EL (cell line): ENCODE measurements at places on chromosomes 4 and X.

GRCh38 chr4:185600801-185601434 lies 65.6 kb upstream of the PDLIM3 start:
- DNase-seq, result no peak

GRCh38 chrX:74065831-74066390 lies 238.1 kb upstream of the ZCCHC13 start:
- DNase-seq, result no peak

GRCh38 chr4:159564615-159565014 lies 461.7 kb downstream of the RAPGEF2 start:
- DNase-seq, result no peak

DNA sequence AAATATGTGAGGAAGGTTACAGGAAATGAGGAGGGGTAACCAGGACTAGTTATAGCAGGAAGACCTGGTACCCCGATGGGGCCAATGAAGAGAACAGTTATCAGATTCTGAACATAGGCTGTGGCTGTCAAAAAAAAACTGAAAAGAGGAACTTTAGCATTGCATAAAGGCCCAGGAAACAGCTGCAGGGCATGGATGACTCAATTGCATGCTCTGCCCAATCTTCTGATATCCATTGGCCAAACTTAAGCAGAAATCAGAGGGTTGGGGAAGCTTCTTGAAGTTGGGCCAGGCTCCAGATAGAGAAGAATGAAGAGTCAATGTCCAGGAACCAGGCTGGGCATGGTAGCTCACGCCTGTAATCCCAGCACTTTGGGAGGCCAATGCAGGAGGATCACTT lies 1222.4 kb upstream of the PRKX start:
- no peak for DNase-seq

DNA sequence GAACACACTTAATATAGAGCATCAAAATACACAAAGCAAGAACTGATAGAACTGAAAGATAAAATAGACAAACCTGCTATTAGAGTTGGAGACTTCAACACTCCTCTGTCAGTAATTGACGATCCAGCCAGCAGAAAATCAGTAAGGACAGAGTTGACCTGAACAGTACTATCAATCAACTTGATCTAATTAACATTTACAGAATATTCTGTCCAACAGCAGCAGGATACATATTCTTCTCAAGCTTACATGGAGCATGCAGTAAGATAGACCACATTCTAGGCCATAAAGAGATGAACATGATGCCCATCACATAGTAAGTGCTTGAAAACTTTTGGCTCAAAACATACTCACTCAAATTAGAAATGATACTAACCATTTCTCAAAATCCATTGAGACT lies 196.7 kb upstream of the KLF3 start:
- DNase-seq, result no peak

DNA sequence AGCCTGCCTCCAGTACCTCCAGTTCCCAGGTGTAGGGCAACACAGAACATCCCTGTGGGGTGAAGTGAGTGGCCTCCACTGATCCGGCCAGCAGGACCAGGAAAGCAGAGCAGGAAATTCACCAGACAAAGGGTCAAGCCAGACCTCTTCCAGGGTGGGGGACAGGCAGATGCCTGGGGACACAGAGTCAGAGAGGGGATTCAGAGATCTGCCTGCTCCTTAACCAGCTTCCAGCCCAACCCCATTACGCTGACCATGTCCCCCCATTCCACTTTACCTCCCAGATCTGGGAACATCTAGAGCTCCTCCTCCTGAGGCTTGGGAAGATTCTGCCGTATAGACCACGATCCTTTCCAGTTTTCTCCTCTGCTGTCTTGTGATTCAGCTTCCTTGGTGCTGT lies 72.9 kb upstream of the MTM1 start:
- DNase-seq, result no peak

DNA sequence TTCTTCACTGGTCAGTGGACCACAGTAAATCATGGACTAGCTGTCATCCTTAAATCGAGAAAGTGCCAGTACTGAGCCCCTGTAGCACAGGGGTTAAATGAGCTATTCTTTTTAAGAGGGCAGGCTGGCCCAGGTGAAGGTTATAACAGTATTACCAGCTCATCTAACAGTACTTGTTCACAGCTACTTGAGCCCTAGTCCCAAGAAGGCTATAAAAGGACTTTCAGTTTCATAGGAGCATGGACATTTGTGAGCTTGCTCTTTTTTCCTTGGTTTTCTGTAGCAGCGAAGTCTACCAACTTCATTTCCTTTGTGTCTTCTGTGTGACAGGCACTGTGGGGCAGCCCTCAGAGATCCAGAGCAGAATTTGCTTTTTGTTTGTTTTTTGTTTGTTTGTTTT lies 61.0 kb downstream of the ARX start:
- no peak for DNase-seq

DNA sequence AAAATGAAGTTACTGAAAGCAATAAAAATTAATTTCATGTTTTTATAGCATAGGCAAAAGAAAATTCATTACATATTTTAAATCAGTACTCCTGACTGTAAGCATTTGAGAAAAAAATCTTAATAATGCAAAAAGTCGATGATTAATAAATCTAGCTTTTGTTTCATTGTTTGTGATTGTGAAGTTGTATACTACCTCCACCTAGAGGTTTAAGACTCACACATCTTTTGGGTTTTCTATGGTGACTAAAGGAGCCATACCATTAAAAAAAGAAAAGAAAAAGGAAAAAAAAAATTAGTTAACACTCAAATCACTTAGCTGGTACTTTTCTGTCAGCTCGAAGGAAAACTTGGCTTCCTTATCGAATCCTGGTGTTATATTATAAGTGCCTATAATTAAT lies 2.0 kb downstream of the GABRA2 start:
- DNase-seq, result no peak

DNA sequence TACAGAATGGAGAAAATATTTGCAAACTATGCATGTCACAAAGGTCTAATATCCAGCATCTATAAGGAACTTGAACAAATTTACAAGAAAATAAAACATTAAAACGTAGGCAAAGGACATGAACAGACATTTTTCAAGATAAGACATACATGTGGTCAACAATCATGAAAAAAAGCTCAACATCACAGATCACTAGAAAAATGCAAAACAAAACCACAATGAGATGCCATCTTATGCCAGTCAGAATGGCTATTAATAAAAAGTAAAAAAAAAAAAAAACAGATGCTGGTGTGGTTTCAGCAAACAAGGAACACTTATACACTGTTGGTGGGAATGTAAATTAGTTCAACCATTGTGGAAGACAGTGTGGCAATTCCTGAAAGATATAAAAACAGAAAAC lies 75.8 kb upstream of the IL13RA2 start:
- DNase-seq, result peak; percentile 1

DNA sequence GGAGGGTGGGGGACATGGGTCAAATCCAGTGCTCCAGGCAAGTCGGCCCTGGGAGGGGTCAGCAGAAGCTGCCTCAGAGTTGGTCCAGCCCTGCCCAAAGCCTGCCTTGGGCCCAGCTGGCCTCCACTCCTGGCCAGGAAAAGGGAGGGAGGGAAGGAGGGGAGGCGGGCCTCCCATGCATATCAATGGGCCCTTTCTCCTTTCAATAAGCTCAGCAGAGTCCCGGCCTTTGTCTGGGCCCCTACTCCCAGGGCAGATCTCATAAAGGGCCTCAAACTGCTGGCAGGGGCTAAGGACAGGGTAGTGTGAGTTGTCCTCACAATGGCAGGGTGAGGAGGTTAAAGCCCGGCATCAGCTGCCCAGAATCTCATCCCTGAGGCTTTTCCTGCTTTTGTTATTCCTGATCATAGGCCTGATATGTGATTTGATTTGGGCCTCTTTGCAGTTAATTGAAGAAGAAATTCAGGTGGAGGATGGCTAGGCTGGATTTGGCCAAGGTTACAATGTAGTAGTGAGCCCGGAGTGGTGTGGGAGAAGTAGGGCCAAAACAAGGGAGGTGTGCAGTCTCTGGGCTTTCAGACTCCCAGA lies 121.1 kb upstream of the ATP6AP2 start:
- DNase-seq, result no peak

- no peak for DNase-seq
These were observed 300.7 kb downstream of the USP46 start for GRCh38 chr4:52358366-52358765.

DNA sequence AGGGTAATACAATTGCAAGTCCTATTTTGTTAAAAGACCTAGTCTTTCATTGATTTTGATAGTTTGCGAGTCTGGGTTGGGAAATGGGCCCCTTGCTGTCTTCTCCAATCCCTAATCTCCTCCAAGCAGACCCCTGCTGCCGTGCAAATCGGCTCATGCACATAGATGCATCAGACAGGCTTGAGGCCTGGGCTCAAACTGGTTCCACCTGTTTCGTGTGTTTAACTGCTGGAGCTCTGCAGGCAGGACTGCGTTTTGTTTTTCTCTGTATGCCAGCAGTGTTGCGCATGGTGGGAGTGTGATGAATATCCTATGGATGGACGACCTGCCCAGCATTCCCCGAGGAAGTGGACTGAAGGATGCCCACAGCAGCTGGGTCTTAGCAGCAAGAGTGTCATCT lies 133.9 kb downstream of the PDGFRA start:
- DNase-seq, result no peak

DNA sequence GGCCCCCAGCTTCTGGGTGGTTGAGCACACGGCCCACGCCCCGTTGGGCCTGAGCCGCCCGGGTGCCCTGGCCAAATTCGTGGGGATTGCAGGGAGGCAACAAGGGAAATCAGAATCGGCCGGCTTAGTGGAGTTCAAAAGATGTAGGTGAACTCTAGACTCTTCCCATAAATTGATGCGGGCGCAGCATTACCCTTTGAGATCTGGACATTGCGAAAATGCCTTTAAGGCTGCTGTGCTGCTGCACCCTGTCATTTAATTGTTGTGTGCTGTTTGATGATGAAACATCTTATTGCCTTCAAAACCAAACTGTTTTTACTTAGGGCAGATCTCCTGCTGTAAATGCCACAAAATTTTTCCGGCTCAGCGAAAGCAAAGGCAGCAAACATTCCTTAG lies 409 bp upstream of the MPP1 start:
- DNase-seq, result no peak

GRCh38 chr4:168334053-168334452 lies 15.5 kb upstream of the DDX60 start:
- DNase-seq, result no peak

DNA sequence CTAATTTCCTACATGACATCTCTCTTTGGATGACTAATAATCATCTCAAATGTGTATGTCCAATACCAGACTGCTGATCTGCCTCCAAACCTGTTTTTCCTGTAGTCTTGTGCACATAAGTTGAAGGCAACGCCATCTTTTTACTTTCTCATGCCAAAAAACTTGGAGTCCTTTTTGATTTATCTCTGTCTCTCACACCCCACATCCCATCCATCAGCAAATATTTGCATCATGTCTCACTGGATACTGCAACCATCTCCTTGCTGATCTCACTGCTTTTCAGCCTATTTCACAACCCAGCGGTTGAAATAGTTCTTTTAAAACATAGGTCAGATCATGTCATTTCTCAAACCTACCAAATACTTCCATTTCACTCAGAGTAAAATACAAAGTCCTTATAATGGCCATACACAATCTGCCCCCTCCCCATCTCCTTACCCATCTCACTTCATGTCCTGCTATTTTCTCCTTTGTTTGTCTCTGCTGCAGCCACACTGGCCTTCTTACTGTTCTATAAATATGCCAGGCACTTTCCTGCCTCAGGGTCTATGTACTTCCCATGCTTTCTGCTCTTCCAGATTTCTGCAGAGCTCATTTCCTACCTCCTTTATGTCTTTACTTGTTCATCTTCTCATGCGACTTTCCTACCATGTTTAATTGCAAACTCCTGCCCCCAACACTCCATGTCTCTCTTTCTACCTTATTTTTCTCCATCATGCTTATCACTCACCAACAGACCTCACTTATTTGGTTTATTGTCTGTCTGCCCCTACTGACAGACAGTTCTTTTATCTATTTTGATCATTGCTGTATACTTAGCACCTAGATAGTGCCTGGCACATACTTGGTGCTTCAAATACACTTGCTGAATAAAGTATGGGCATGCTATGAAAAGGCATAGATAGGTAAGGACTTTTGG lies 98.8 kb downstream of the ANXA3 start:
- peak; percentile 91 for DNase-seq

DNA sequence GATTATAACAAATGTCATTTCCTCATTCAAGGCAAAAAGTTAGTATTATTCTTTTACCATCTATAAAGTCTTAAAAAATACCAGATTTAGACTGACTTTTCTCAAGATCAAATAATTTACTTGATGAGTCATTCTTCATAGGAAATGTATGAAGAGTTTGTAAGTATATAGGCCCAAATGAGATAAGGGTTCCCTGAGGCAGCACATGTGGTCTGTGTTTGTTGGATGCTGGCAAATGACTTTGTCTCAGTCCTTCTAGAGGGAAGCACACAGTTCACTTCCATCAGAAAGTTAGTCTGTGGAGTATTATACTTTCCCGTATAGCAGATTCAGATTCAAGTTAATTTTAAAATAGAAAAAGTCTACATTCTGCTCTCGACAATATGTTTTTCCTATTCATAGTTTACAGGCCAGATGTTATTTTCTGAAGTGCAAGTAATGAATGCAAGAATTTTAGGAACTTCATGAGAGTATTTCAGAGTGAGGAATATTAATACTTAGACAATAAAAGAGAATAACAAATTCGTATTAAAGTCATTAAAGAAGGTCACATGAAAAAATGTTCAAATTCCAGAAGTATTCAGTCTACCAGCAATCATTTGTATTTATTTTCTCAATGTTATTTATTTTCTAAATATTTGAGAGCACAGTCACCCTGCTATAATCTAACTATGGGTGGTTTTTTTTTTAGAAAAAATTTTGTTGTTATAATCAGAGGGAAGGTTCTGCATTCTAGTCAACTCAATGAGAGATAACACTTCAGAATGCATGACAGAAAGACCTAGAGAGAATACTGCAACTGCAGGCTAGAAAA lies 601.8 kb upstream of the ZFP42 start:
- DNase-seq, result peak; percentile 45

GRCh38 chrX:107272431-107272921 lies 66.1 kb downstream of the DNAAF6 start:
- no peak for DNase-seq

GRCh38 chr4:15779306-15779705 lies 1.2 kb downstream of the CD38 start:
- DNase-seq, result peak; percentile 66

DNA sequence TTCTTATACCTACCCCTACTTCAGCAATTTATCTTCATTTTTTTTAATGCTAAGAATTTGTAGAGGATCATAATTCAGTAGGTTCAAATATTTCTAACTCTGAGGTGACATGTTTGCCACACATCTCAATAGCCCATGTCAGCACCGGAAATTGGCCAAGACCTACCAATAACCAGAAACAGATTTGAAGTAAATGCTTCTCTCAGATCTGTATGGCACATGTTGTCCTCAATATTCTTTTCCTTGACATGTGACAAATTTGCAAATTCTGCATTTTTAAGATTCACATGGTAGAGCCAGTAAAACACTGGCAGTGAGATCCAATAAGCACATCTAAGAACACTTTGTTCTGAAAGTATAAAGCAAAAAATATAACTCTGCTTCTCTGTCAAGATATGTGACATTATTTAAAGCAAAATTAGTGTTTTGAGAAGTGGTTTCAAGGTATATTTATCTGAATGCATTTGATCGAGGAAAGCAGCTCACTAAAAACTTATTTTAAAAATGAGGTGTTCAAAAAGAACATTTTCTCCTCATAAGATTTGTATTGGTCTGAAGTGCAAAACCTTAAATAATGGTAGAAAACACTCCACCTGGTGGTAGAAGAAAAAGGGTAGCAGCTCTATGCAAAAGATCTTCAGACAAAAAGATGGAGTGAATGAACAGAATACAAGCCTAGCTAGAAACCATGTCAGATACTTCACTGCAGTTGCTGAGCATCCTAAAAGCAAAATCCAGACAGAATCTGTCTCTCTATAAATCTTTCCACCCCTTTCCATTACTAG lies 513.8 kb upstream of the FAM241A start:
- peak; percentile 27 for DNase-seq
